ENCODE measurements at places on chromosomes 5 and 9.

GRCh38 chr9:99046542-99047071 is 58.3 kb upstream of the TGFBR1 start:
- DNase-seq: no peak

GRCh38 chr5:95841914-95842812 is 19.6 kb upstream of the GLRX start:
- DNase-seq: no peak

DNA sequence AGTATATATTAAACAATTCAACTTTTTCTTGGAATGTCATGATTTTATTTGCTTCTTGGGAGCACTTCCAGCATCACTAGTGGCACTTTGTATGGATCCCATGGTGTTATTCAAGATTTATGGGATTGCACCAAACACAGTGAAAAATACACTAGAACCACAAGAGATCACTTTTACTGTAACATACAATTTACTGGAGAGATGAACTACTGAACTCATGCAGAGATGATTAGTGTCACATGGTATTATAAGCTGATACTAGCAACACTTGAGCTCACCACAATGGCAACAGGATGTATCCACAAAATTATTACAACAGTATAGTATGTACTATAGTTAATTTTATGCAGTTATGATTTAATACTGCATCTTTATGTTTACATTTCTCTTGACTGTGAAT is 16.3 kb upstream of the SLC36A2 start:
- DNase-seq: no peak

- DNase-seq: no peak
Measured at GRCh38 chr9:131400627-131401026, 6.7 kb downstream of the PRRC2B start.

GRCh38 chr5:146667633-146668272 is 151.8 kb upstream of the GPR151 start:
- DNase-seq: peak; percentile 4
